ENCODE measurements at places on chromosomes 3 and 15. TPM values are rescaled to one million over a fixed set of nuclear protein-coding genes. Genes with fewer than 3 reads are reported as not detected.

The SKIC8 gene
- 72.8 TPM for total RNA-seq

GRCh38 chr15:89370120-89370977 is 35.7 kb upstream of the POLG start:
- H3K4me1 ChIP-seq = no peaks in the 10 kb centered on the region
- H3K4me3 ChIP-seq = no peak overlapping the region
- peaks cover 95% of the 10 kb centered on the region for H3K27me3 ChIP-seq
- DNase-seq = no peak
- no peak overlapping the region for H3K27ac ChIP-seq
- no peaks in the 10 kb centered on the region for H3K36me3 ChIP-seq

- no peak overlapping the region for H3K27ac ChIP-seq
- H3K4me3 ChIP-seq = no peak overlapping the region
- H3K27me3 ChIP-seq = no peaks in the 10 kb centered on the region
Observed at GRCh38 chr3:100471444-100471843, 21.0 kb upstream of the TMEM45A start.

DNA sequence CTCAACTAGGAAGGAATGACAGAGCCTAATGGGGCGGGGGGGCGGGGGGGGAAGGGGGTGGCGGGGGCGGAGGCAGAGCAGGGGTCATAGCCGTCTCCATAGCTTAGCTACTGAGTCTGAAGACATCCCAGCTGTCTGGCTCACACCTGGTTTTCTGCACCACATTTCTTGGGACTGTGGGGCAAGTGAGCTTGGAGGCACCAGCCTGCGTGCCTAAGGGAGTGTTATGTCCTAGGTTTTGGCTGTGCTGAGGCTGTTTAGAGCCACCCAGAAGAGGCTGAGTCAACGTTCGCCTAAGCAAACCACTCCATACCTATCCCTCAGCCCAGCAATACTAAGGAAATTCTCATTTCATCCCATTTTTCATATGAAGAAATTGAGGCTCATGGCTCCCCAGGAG is 1.4 kb downstream of the IL17RD start:
- peaks cover 14% of the 10 kb centered on the region for H3K4me1 ChIP-seq
- H3K27ac ChIP-seq = no peak overlapping the region
- DNase-seq = no peak
- H3K36me3 ChIP-seq = peaks cover 19% of the 10 kb centered on the region
- H3K4me3 ChIP-seq = peak overlapping the region; percentile 74
- peaks cover 65% of the 10 kb centered on the region for H3K27me3 ChIP-seq

- H3K27ac ChIP-seq = no peak overlapping the region
- H3K4me1 ChIP-seq = no peaks in the 10 kb centered on the region
- DNase-seq = no peak
- H3K4me3 ChIP-seq = no peak overlapping the region
- peaks cover 6% of the 10 kb centered on the region for H3K27me3 ChIP-seq
- H3K36me3 ChIP-seq = no peaks in the 10 kb centered on the region
Observed at GRCh38 chr3:34859746-34860145, 779.6 kb upstream of the ARPP21 start.

All from Calu3 (cell line).